ENCODE measurements at places on chromosomes 6 and 20.

DNA sequence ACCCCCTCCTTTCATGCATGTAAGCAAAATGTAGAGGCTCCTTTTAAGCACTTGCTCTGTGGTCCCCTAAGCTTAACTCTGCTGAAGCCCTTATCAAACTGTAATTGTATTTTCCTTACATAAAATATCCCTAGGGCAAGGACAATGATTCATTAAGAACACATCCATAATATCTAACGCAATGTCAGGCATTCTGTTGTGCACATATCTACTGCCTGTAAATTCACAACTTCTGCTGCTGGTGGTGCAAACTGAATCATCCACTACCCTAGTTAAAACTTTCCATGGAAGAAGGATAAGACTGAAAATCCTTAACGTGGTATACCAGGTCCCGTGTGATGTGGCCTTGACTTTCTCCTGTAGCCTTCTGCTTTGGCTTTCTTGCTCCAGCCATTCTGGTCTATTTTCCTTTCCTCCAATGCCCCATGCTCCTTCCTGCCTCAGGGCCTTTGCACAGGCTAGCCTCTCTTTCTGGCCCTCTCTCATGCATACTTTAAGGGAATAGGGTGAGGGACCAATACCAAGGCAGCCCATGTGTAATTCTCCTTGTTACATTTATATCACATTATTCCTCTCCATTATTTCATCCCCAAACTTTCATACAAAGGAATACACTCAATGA, 113.6 kb upstream of the ZFP64 start:
- DNase-seq: no peak

- no peak for DNase-seq
These were observed 6.1 kb upstream of the BRD2 start for GRCh38 chr6:32962213-32962826.

- DNase-seq: no peak
These were observed 11.3 kb downstream of the DLK2 start for GRCh38 chr6:43444036-43444435.

GRCh38 chr6:11814106-11814505, 35.5 kb upstream of the ADTRP start:
- no peak for DNase-seq

- DNase-seq: no peak
These were observed 669.4 kb downstream of the DHX35 start for GRCh38 chr20:39631557-39631956.

DNA sequence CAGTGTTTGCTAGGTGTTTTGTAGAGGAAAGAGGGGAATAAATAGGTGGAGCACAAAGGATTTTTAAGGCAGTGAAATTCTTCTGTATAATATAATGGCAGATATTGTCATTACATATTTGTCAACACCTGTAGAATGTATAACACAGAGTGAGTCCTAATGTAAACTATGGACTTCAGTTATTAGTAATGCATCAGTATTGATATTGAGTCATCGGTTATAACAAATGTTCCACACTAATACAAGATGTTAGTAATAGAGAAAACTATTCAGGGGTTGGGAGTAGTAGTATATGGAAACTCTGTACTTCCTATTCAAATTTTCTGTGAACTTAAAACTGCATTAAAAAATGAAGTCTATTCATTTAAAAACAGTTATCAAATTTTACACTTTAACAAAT, 299.2 kb downstream of the UBE3D start:
- DNase-seq: no peak

DNA sequence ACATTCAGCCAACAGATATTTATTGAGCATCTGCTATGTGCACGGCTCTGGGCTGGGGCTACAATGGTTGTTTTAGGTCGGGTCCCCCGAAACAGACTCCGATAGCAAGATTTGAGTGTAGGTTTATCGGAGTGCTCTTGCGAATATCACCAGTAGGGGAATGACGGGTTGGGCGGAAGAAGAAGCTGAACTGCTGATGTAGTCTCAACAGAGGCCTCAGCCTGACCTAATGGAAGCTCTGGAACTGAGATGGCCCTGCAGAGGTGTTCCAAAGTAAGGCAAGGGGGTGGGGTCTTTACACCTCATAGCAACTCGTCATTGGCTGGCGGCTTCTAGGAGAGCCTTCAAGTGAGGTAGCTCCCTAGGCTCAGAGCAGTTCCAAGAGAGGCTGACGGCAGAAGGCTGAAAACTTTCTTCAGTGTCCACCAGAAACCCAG, 1.1 kb downstream of the L3MBTL1 start:
- no peak for DNase-seq

- DNase-seq: peak; percentile 57
These were observed 51.9 kb upstream of the SLC22A16 start for GRCh38 chr6:110528101-110528929.

DNA sequence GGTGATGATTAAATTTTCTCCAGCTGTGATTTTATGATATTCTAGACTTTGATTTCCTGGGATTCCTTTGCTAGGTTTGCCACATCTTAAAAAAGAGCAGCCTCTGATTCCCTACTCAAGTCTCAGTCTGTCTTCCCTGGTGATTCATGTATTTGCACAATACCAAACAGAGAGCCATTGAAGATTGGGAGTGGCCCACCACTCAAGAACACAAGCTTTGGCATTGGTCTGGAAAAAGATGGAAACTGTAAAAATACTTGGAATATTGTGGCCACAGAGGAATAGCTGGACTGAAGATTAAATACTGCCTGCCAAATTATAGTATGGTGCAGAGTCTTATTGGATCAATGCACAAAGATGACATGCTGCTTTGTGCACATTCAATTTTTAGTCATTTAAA, 32.9 kb downstream of the PTCHD4 start:
- no peak for DNase-seq

- DNase-seq: no peak
These were observed 141.5 kb downstream of the ATXN1 start for GRCh38 chr6:16619777-16620176.

DNA sequence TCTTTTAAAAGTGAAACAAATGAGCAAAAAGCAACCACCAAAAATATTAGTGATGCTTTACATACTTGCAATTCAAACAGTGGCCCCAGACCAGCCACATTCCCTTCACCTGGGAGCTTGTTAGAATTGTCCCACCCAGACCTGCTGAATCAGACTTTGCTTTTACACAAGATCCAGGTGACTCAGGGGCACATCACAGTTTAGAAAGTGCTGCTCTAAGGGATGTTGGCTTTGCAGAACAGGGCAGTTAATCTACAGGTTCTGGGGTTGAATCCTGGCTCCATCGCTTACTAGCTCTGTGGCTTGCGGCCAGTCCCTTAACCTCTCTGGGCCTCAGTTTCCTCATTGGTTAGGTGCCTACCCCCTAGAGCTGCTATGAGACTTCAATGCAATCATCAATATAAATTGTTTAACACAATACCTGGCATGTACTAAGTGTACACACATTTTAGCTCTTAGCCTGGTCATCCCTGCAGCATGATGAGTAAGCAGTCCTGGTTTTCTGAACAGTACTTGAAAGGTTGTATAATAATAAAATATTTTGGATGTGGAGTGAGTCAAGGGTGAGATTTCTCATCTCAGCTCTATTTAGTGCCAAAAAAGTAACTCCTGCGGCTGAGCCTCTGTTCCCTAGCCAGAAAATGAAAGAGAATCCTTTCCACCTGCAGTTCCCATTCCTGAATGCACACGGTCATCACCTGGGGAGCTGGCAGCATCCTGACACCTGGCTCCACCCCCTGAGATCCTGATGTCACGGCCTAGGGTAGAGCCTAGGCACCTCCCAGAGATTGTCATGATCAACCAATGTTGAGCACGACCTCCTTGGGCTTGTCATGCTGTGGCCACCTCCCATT, 162.7 kb downstream of the ANKRD60 start:
- DNase-seq: no peak

DNA sequence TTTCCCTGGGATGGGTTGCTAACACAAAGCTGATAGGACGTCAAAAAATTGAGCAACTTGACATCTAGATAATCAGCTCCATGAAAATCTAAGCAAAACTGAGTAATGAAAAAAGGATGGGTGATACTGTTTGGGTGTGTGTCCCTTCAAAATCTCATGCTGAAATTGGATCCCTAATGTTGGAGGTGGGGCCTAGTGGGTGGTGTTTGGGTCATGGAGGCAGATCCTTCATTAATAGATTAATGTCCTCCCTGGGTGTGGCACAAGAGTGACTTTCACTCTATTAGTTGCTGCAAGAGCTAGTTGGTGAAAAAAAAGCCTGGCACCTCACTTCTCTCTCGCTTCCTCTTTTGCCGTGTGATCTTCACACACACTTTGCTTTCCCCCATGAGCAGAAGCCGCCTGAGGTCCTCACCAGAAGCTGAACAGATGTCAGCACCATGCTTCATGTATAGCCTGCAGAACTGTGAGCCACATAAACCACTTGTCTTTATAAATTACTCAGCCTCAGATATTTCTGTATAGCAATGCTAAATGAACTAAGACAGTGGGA, 160.9 kb downstream of the FRK start:
- no peak for DNase-seq

- no peak for DNase-seq
These were observed 42.3 kb downstream of the ASXL1 start for GRCh38 chr20:32400476-32400875.

GRCh38 chr20:56299362-56299761, 50.8 kb downstream of the MC3R start:
- DNase-seq: no peak

DNA sequence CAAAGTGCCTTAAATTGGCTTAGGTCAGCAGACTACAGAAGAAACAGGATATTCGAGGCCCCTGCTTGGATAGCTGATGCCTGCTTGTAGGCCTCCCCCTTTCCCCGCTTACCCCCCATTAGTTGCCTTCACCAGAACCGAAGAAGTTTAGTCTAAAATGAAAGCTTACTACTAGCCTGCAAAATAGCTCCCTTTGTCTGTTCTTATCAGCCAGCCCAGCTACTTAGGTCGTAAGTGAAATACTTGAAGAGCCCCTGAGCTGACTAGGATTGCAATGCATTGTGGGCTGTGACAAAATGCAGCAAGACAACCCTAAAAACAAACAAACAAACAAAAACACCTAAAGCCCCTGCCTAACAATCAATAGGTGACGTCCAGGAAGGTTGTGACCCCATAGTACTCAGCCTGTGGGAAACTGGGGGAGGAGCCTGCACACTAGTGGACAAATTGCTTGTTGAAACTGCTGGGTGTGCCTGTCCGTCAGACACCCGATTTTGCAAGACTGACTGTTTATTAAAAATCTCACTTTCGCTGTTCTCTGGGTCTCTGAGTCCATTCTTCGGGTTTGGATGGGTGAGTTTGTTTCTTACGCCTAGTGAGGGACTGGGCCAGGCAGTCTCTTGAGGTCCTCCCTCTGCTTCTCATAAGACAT, 105.0 kb upstream of the DUSP22 start:
- no peak for DNase-seq

- DNase-seq: no peak
These were observed 239.8 kb downstream of the MAFB start for GRCh38 chr20:40449144-40449690.

DNA sequence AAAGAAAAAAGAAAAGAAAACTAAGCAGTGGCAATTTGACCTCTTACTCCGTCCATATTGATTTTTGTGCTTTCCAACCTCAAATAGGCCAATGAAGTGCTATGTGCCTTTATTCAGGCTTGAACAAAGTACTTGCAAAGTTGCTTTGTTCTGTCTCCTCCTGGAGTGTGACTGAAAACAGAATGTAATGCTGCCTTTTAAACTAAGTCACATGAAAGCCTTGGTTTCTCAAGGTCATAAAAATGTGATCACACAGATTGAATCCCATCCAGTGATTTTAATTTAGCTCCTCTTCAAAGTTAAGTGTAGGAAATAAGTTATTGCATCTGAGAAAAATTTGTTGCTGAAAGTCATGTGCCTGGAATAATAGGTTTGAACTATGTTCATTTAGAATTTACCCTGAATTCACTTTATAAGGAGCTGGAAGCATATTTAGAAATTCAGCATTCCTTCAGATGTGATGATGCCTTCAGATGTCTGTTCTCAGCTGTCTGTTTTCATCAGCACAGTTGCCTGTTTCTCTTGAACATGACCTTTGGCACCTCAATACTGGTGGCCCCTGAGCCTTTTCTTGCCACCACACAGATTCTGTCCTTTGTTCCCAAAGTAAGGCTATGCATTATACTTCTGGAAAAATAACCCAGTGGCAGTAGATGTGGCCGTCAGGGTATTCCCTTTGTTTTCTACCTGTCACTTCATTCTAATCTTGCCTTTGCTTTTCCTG, 48.8 kb downstream of the KIZ start:
- DNase-seq: no peak

DNA sequence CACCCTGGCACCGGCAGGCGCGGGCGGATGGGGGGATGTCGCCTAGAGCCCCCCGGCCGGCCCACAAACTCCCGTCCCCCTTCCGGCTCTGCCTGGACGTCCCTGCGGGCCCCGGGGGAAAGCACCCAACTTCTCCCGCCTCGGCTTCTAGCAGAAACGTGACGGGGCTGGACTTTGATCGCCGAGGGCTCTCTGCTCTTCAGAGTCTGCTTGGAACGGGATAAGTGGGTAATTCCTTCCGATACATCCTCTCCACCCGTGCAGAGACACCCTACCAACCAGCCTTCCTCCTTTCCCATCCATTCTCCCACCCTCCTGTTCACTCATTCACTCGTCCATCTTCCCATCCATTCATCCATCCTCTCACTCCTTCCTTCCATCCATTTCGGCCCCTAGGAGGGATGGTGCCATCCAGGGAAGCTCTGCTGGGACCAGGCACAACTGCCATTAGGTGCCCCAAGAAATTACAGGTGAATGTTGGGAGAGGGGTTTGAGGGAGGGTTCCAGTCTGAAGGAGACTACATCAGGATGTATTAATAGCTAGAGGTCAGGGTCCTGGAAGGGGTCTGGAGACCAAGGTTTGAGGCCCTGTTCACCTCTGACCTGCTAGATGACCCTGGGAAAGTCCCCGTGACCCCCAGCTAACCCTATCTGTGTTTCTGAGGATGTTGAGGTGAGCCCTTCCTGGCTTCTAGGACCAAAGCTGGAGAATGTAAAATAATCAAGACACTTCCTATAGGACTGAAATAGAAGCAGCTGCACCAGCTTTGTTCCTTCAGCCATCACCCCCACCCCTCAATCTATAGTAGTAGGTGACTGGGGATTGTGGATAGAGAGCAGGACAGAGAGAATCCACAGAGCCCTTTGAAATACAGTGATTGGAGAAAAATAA, 538 bp downstream of the TTLL9 start:
- DNase-seq: no peak

DNA sequence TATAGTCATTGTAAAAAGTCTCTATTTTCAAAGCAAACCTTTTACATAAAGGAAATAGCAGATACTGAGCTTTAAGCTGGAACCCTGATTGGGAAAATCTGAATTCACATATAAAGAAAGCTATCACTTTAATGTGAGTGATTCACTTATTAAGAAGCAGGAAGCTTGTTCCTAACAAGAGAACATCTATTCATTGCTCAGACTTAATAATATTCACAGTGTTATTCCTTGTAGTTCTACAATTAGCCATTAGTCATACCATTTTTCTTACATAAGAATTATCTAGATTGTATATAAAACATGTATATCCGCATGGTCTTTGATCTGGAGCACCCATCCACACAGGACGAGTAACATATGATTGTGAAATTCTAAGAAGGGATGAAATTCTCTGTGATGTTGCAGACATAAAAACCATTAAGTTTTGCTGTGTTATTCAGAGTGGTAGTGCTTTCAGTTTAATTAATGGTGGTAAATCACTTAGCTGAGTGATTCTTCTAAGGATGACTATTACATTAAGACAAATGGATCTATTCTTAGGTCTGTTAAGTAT, 71.1 kb upstream of the FOXQ1 start:
- no peak for DNase-seq

Data from Caki2 (cell line).